Thoracic aorta (tissue), 2 donors: ENCODE measurements at places on chromosomes 1 and 21.

- DNase-seq: no peak
These were observed 25.6 kb downstream of the RNF187 start for GRCh38 chr1:228512781-228513198.

DNA sequence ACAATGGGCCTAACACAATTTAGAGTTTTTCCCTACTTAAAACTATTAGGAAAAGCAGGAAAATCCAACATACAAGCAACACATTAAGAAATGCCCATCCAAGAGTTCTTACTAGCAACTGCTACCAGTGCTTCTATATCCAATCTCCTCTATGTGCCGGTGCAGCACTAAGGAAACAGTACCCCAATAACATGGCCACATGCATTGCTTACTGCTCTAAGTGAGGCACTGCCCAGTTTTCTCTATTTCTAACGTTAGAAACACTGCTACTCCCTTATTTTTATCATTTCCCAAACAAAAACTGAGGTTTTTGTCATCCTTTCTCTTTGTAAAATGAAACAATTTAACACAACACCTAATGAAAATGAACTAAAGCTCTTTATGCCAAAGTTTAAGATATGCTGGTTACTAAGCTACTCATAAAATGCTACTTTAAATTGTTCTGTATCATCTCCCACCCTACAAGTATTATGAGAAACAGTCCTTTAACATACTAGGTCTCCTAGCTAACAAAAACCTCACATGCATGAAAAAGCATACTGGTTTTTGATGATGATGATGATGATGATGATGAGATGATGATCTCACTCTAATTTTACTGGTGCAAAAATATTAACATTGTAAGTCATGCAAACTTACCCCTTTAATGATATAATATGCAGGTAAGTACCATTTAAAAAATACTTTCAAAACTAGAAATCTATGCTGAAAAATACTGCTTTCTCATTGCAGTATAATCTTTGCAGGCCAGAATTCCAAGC is 90.7 kb upstream of the TTC39A start:
- no peak for DNase-seq

- no peak for DNase-seq
These were observed 18.8 kb downstream of the ENTREP3 start for GRCh38 chr1:155236451-155236850.

GRCh38 chr1:231274119-231274825 is 33.3 kb downstream of the GNPAT start:
- no peak for DNase-seq

GRCh38 chr1:1958071-1958541 is 39.0 kb upstream of the TMEM52 start:
- DNase-seq: no peak

GRCh38 chr1:53672785-53673184 is 66.2 kb downstream of the GLIS1 start:
- DNase-seq: no peak
